ENCODE measurements at places on chromosomes 4 and X.

- DNase-seq: no peak
These were observed 46.2 kb upstream of the IGFBP7 start for GRCh38 chr4:57156242-57156990.

DNA sequence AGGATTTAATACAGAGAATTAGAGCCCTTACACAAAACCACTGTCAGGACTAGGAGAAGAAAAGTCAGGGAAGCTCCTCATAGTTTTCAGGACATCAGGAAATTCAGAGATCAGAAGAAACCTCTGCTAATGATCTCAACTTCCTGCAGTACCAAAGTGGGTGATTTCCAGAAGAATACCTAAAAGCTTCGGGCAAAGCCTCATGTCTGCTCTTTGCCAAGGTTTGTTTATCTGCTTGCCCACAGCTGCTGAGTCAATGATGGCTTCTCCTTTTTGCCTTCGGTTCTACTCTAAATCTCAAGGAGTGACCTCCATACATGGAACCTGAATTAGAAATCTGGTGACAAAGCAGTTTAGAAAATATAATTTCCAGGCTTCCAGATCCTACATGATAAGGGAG, 68.4 kb downstream of the USP38 start:
- DNase-seq: no peak

DNA sequence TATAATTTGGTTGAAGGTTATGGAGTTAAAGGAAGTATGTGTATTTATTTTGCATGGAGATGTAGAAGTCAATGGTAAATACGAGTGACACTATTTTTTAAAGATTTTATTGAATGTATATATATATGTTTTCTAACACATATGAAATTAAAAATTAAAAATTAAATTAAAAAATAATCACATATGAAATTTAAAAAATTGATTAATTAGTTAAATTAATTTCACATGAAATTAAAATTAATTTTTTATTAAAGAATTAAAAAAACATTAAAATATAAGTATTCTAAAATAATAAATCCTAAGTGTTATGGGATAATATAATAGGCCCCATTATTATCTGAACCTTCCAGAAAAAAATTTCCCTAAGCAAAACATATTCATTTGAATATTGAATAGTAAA, 1163.5 kb downstream of the ARAP2 start:
- DNase-seq: no peak

GRCh38 chrX:45872480-45872879, 671.8 kb upstream of the DIPK2B start:
- DNase-seq: no peak

DNA sequence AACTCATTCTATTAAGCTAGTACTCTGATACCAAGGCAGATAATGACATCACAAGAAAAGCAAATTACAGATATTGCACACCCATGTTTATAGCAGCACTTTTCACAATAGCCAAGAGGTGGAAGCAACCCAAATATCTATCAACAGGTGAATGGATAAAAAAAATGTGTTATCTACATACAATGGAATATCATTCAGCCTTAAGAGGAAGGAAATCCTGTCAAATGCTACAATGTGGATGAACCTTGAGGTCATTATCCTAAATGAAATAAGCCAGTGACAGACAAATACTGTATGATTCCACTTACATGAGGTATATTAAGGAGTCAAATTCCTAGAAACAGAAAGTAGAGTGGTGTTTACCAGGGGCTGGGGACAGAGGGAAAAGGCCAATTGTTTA, 14.3 kb downstream of the FABP2 start:
- DNase-seq: no peak

GRCh38 chr4:186780291-186781031, 56.8 kb upstream of the FAT1 start:
- DNase-seq: no peak

DNA sequence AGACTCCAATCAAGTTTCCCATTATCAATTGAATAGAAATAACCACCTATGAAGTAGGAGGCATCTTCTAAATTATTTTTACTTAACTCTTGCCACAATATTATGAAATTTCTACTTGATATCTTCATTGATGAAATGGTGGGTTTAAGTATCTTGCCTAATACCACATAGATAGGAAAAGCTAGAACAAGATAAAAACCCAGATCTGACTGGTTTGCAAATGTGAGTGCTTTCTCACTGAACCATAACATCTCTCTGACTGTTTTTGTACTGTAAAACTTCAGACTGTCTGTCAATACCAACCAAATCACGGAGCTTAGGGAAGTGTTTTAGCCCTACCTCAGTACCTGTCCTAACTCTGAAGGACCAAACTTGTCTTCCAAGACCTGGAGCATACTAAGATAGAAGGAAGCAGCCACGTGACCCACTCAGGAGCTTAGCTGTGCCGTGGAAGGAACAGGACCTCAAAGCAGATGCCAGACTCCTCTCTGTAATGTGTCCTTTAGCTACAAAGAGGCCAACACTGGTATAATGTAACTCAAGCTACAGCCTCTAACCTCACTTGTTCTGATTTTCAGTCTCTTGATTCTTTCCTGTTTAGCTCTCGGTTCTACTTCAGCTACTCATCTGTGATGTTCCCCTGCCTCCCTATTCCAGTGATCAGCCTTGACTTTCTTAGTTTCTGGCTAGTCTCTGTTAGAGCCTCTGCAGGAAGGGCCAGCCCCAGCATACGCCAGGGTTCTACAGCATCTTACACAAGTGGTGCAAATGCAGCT, 84.4 kb downstream of the LRP2BP start:
- DNase-seq: no peak

- no peak for DNase-seq
These were observed 728 bp downstream of the UBA6 start for GRCh38 chr4:67700116-67700737.

- DNase-seq: no peak
These were observed 11.2 kb upstream of the UBA6 start for GRCh38 chr4:67712000-67712625.
